ENCODE measurements at places on chromosomes 3 and 15. TPM values are rescaled to one million over a fixed set of nuclear protein-coding genes. Genes with fewer than 3 reads are reported as not detected.

The FHIT gene
- 7.1 TPM for polyA plus RNA-seq

The NEK10 gene
- polyA plus RNA-seq = not detected

The ZBED2 gene
- polyA plus RNA-seq = 0.12 TPM

The FBXL22 gene
- 0.48 TPM for polyA plus RNA-seq
